ENCODE measurements at places on chromosomes 13 and 19.

DNA sequence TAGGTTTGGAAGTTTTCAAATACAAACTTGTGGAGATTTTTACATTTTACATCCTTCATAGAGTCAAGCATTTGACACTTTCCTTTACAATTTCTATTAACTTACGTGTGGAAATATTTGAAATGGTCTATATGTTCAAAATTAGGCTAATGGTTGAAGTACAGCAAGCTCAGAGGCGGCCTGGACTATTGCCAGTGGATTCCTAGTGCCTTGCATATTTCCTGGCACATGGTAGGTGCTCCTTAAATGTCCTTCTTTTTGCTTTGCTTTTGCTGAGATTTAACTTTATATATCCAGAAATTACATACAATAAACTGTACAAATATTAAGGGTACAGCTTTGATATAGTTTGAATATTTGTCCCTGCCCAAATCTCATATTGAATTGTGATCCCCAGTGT, 93.9 kb downstream of the UBL3 start:
- DNase-seq, result no peak

GRCh38 chr19:51830274-51830673, 35.3 kb downstream of the FPR3 start:
- DNase-seq, result no peak

DNA sequence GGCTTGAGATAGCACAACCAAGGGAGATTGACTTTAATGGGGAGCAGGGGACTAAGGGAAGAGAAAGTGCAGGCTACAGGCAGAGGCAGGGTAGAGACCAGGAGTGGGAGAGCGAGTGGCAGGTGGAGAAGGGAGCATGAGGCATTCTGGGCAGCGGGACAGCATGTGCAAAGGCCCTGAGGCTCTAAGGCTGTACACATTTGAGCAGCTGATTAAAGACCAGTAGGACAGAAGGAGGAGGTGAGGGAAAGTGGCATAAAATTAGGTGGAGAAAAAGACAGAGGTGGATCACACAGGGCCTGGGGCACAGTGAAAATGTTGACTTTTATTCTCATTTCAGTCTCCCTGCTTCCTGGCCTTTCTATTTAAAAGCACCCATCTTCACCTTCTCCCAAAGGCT, 74.4 kb downstream of the ALOX5AP start:
- no peak for DNase-seq

DNA sequence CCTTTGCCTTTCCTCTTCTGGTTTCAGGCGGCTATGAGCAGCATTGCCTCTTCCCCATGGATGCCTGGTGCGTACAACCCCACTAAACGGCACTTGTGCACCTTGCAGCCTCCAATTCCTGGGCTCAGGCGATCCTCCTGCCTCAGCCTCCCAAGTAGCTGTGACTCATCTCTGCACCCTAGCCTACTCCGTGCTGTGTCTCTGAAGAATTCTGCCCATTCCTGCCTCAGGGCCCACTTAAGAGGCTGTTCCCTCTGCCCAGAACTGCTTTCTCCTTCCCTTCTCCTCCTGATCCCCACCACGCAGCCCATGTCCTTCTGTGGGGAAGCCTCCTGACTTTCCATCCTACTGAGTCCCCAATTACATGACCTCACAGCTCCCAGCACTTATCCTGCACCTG, 142.2 kb upstream of the ZNF507 start:
- no peak for DNase-seq

DNA sequence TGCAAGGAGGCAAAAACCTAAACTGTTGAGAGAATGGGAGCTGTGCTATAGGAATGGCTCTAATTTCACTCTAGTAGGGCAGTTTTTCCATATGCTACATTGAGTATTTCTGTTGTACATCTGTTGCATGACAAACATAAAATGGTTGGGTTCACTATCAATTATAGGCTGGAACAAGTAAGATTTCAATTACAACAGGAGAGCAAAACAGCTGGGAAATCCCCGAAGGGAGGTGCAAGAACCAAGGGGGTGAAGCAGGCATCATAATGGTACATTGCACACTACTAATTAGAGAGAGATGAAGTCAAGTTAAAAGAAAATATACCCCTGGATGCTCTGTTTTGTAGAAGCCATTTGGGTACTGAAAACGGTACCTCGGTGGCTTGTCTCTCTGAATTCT, 389.5 kb downstream of the PCDH9 start:
- DNase-seq, result no peak

DNA sequence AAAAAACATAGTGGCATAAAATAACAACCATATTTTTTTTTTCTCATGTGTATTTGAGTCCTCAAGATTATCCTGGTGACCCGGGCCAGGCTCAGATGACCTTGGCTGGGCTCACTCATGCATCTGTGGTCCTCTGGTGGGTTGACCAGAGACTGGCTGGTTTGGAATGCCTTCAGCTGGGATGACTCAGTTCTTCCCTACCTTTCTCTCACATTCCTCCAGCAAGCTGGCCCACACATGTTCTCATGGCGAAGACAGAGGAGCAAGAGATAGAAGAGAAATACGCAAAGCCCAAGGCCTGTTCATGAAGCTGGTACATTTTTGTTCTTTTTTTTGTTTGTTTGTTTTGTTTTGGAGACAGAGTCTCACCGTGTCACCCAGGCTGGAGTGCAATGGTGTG, 14.3 kb upstream of the ZNF541 start:
- no peak for DNase-seq

DNA sequence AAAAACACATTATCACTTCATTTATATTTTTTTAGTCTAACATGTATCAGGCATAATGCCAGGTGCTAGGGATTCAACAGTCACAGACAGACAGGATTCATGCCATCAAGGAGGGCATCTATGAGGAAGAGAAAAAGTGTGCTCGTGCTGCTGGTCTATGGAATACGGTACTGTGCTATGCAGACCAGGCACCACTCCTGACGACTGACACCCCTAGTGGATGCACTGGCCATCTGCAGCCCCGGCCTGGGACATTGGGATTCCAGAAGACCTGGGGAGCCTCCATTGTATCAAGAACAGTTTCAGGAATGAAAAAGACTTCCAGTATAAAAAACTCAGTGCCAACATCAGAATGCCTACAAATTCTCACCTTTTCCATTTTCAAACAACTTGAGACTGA, 94.0 kb downstream of the KLF12 start:
- DNase-seq, result no peak

All from stimulated activated CD8-positive, alpha-beta memory T cell treated with anti-CD3 and anti-CD28 coated beads, Interleukin-7, amount 100 ng/mL, for 1 hour (primary cell).